RWPE2 (cell line): ENCODE measurements at places on chromosomes 6 and 20.

DNA sequence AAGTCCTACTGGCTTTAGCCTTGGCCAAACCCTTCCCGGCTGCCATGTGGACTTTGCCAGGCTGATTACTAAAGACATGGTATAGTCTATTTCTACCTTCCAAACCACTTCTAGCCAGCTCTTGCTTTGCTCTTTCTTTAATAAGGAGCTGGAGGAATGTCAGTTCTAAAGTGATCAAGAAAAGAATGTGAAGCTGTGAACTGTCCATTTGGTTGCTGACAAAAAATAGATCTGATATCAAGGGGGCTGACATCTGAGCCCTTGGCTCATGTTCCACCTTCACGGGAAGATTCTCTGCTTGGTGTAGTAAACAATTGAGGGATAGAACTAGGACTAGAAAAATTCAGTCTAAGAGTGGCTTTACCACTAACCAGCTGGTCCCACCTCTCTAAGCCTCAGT is 22.6 kb downstream of the GNAS-AS1 start:
- no peak overlapping the region for H3K4me3 ChIP-seq
- no peaks in the 10 kb centered on the region for H3K4me1 ChIP-seq
- DNase-seq: no peak
- H3K27ac ChIP-seq: no peak overlapping the region

DNA sequence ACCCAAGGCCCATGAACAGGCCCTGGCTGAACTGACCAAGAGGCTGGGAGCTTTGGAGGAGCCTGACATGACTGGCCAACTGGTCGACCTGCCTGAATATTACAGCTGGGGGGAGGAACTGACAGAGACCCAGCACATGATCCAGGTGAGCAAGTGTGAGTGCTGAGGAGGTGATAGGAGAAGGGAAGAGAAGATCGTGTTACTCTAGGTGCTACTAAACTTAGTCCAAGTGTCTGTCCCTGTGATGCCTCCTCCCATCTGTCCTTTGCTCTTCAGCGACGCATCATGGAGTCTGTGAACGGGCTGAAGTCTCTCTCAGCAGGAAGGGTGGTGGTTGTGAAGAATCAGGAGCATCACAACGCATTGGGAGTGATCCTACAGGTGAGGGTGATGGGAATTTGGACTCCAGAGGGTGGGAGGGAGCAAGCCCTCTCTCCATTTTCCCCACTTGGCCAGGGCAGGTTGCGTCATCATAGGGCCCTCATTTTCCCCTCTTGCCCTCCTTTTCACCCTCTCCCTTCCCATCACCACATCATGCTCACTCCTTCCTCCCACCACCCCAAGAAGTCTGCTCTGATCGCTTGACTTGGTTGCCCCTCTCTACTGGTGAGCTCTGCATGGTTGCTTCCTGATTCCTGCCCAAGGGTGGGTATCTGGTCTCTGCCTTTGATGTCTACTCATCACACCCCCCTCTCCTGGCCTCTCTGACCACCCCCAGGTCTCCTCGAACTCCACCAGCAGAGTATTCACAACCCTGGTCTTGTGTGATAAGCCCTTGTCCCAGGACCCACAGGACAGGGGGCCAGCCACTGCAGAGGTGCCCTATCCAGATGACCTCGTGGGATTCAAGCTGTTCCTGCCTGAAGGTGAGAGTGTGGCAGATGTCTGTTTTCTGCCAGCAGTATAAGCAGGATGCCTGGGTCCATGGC is 4.7 kb downstream of the DXO start:
- H3K27ac ChIP-seq: no peak overlapping the region
- no peak for DNase-seq
- no peak overlapping the region for H3K4me3 ChIP-seq

DNA sequence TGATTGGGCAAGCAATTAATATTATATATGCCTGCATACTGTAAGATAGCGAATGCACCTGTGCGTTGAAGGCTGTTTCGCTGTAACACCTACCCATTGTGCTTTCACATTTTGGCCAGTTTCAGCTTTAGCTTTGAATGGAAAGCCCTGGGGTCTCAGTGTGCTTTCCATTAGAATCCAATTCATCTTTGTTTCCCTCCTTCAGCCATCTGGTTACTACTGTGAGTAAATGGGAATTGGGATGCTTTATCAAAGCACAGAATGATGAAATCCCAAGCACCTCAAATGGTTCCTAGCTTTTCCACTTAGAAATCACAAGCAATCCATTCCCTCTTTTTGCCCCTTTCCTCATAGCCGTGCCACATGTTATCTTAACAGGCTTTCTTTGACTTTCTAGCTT is 127.1 kb downstream of the HDGFL1 start:
- no peaks in the 10 kb centered on the region for H3K4me1 ChIP-seq
- no peaks in the 10 kb centered on the region for H3K36me3 ChIP-seq
- no peaks in the 10 kb centered on the region for H3K27me3 ChIP-seq

DNA sequence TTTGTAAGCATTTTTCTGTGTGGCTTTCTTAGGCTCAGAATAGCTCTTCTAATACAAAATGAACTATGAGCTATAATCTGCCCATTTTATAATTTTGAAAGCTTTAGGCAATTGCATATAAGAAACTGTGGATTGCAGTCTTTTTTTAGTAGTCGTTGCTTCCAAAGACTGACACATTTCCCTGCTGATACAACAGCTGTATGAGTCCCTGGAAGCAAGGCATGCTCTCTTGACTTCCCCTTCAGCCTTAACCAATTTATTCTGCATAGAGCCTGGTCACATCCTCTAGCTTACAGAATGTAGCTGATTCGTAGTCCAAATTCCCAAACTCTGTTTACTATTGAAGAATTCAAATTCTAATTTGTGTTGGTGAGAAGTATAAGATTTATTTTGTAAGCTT is 155.3 kb upstream of the EYA4 start:
- H3K27ac ChIP-seq: no peak overlapping the region
- H3K36me3 ChIP-seq: no peaks in the 10 kb centered on the region
- no peaks in the 10 kb centered on the region for H3K27me3 ChIP-seq

DNA sequence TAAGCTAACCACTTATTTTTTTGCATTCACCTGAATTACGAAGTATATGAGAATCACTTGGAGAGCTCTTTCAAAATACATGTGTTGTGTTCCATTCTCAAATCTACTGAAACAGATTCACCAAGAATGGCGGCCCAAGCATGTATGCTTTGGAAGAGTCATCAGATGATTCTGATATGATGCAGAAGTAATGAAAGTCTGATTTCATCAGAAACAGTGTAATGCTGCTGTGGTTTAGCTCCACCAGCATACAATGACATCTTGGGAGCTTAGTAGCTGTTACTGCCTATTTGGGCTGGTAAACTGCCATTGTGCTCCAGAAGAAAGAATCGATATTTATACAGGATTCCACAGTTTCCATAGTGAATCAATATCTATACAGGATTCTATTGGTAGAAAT is 52.9 kb downstream of the UBR2 start:
- no peaks in the 10 kb centered on the region for H3K4me1 ChIP-seq
- peaks cover 70% of the 10 kb centered on the region for H3K36me3 ChIP-seq
- DNase-seq: no peak
- no peak overlapping the region for H3K4me3 ChIP-seq
- no peak overlapping the region for H3K27ac ChIP-seq

- H3K36me3 ChIP-seq: no peaks in the 10 kb centered on the region
- H3K4me3 ChIP-seq: no peak overlapping the region
- no peaks in the 10 kb centered on the region for H3K4me1 ChIP-seq
Observed at GRCh38 chr6:8194490-8194889, 92.1 kb upstream of the EEF1E1 start.

GRCh38 chr6:71157345-71157744 is 131.3 kb upstream of the OGFRL1 start:
- peaks cover 8% of the 10 kb centered on the region for H3K27me3 ChIP-seq
- no peak overlapping the region for H3K27ac ChIP-seq
- no peak overlapping the region for H3K4me3 ChIP-seq
- no peaks in the 10 kb centered on the region for H3K4me1 ChIP-seq
- no peak for DNase-seq
